H1 (cell line): ENCODE measurements at places on chromosomes 7 and 10.

- DNase-seq: no peak
Measured at GRCh38 chr10:79422178-79422892, 23.1 kb downstream of the ZCCHC24 start.

DNA sequence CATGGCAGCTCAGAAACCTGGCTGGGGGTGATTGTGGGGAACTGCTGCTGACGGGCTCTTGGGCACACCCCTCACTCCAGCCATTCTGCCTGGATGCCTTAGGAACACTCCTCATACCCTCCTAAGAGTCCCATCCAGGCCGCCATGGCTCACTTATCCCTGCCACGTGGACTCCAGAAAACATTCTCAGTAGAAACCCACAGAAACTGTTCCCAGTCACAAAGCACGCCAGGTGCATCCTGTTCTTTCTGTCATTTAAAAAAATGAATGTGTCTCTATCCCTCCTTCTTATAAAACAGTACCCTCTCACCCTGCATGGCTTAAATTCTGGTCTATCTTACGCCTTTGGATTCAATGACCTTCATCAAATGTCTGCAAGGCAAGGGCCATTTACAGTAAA, 177.7 kb downstream of the CUX1 start:
- no peak for DNase-seq

- DNase-seq: no peak
Measured at GRCh38 chr10:1200866-1201807, 145.0 kb downstream of the WDR37 start.

DNA sequence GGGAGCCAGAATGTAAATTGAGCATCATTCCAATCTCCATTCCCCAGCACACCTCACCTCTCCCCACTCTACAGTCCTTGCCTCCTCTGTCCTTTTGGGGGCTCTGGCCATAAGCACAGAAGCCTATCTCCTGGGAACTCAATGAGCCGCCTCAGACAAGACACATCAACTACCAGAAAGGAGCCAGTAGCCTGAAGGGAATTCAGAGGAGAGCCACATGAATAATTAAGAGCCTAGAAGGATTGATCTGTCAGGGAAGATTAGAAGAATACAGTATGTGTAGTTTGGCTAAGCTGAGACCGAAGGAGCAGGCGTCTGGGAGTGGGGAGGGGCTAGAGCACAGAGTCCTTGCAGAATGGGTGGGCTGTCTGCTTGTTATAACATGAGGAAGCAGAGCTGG, 31.2 kb downstream of the FRMD4A start:
- no peak for DNase-seq

DNA sequence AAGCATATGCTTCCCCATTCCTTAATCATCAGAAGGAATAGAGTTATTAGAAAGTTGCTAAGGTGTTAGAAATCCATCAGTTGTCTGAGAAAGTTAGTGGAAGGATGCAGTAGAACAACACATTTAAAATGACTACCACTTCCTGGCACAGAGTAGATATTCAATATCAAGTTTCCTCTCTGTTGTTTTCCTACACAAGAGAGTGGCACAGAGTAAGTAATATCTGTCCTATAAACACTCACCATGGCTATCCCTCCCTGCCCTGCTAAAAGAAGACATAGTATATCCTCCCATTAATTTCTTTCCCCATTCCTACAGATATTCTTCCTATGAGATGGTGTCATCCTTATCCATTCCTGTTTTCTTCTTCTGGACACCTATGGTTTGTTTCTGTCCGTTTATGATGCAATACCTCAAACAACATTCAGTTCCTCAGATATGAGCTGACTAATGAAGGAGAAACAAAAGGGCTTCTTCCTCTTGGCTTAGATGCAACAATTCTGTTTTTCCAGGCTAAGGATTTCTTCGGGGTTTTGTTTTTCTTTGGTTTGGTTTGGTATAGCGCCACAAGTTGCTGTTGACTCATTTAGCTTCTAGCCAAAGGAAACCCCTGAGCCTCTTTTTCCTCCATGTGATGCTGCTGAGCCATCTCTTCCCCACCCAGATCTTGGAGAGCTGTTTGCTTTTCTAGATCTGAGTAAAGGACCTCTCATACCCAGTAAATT, 32.9 kb upstream of the BPGM start:
- DNase-seq: no peak

- no peak for DNase-seq
Measured at GRCh38 chr10:128626397-128627000, 500.3 kb upstream of the MKI67 start.

DNA sequence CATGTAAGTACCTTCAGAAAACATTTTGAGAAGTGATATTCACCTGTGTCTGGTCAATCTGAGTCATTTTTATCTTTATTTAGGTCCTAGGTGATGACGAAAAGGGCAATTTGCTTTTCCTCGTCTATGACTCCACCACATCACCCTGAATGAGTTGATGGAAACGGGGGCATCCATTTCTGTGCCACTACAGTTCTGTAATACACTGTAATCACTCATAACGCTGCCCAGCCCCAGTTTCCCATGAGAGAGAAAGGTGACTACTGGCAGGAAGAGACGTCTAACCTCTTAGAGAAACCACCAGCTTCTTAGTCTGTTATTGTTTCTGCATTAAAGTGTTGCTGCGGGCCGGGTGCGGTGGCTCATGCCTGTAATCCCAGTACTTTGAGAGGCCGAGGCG, 205.3 kb upstream of the MKLN1 start:
- no peak for DNase-seq

GRCh38 chr7:88395715-88396114, 89.0 kb upstream of the STEAP4 start:
- DNase-seq: no peak

DNA sequence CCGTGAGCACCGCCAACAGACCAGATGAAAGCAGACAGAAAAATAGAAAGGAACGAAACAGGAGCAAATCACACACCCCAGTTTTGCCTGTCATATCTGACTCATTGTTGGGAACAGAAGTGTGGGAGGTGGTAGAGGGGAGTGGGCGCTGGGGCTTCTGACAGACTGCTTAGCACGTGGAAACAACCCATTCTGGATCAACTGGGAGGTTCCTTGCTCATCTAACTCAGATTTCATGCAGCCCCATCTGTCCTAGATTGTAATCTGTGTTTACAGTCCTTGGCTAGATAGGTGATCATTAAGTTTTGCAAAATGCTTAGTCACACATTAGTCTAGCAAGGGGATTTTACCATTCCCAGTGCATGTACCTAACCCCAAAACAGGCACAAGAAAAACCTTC, 154.1 kb downstream of the NRP1 start:
- DNase-seq: no peak

DNA sequence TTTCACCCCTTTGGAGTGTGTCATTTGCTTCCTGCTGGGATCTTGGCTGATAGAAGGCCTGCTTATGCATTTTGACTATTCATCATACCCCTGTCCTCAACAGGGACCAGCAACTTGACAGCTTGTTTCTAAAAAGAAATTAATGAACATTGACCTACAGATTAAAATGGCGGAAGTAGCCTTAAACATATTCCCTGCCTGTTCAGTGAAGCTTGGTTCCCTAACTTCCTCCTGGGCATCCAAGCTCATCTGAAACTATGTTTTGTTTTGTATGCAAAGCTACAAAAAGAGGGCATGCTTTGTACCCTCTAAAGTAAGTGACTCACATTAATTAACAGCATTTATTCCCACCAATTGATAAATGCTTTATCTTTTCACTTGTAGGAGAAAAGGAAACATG, 26.8 kb upstream of the CDK14 start:
- DNase-seq: no peak

- DNase-seq: no peak
Measured at GRCh38 chr7:20788420-20788990, 1.8 kb upstream of the SP8 start.

GRCh38 chr7:139687980-139688632, 89.7 kb downstream of the HIPK2 start:
- DNase-seq: no peak

- DNase-seq: no peak
Measured at GRCh38 chr7:8778459-8778858, 345.1 kb downstream of the NXPH1 start.

DNA sequence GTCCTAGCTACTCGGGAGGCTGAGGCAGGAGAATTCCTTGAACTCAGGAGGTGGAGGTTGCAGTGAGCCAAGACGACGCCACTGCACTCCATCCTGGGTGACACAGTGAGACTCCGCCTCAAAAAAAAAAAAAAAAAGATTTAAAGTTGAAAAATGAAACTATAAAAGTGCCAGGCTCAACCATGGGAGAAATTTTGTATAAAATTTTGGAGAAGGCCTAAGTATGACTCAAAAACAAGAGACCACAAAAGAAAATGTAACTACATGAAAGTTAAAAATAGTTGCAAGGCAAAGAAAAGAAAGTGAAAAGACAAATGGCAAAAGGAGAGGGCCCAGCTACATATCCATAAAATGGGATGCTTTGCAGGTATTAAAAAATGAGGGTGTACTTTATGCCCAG, 104.1 kb downstream of the ARHGAP22 start:
- no peak for DNase-seq

DNA sequence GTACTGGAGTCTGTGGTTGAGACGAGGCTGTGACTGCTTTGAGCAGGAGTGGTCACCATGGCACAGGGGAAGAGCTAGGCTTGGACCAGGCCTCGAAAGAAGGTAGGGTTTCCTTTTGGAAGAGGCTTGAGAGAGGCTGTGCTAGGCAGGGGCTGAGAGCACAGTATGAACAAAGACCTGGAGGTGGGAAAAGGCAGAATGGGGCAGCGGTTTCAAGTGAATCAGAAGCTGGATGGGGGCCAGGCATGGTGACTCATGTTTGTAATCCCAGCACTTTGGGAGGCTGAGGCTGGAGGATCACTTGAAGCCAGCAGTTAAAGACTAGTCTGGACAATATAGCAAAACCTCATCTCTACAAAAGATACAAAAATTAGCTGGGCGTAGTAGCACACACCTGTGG, 65.9 kb downstream of the CLIP2 start:
- DNase-seq: no peak

DNA sequence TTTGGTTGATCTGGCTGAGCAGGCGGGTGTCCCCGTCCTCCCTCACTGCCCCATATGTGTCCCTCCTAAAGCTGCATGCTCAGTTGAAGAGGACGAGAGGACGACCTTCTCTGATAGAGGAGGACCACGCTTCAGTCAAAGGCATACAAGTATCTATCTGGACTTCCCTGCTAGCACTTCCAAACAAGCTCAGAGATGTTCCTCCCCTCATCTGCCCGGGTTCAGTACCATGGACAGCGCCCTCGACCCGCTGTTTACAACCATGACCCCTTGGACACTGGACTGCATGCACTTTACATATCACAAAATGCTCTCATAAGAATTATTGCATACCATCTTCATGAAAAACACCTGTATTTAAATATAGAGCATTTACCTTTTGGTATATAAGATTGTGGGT, 26.9 kb upstream of the TRIM56 start:
- DNase-seq: peak; percentile 88

DNA sequence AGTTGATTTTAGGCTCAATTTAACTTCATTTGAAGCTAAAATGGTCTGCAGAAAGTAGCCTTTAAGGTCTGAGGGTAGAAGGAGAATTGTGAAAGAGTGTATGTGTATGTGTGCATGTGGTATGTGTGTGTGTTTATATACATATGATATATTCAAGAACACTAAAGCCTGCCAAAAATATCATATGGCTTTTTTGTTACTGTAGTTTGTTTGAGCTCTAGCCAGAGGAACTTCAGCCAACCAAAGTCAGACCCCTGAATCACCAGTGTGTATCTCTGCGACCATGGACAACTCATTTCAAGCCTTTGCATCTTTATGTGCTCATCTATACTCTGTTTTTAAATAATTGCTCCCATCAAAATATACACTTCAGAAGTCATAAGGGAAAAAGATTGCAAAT, 58.4 kb upstream of the HDAC9 start:
- DNase-seq: no peak

DNA sequence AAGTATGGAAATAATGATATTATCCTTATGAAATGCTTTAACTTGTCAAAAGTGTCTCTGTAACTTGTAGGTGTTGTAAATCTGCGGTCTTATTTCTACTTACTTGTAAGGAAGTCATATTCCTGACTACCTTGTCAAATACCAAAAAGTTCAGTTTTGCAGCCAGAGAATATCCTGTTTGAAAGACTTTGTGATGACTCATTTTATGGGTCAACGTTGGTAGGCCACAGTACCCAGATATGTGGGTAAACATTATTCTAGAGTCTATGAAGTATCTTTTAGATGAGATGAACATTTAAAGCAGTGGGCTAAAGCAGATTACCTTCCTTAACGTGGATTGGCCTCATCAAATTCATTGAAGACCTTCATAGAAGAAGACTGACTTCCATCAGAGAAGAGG, 195.3 kb downstream of the PPP1R9A start:
- no peak for DNase-seq

DNA sequence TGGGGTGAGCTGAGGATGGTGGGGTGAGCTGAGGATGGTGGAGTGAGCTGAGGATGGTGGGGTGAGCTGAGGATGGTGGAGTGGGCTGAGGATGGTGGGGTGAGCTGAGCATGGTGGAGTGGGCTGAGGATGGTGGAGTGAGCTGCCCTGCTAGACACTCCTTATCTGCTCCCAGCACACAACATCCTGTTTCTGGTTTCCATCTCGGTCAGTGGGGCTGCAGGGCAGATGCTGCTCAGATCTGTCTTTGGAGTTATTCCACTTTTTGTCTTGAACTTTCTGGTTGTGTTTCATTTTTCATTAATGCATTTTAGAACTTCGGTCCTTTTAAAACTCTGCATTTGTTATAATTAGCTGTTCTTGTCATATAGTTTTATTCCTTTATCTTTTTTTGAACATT, 67.9 kb upstream of the ANTXRL start:
- no peak for DNase-seq

DNA sequence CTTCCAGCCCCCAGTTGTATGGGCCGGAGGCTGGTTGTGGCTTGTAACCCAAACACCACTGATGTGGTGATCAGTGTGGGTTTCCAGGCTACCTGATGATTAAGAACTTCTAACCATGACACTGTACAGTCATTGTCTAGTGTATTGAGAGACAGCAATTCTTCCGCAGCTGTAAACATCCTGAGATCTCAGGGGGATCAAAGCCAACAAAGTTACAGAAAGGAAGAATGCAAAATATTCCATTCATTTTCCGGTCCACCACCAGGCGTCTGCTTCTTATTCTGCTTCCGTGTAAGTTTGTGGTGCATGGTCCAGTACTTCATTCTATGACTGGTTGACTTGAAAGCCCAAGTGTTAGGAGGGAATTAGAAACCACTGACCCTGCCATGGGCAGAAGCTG, 10.3 kb upstream of the GLI3 start:
- no peak for DNase-seq

GRCh38 chr10:100792574-100792973, 47.2 kb downstream of the PAX2 start:
- no peak for DNase-seq

DNA sequence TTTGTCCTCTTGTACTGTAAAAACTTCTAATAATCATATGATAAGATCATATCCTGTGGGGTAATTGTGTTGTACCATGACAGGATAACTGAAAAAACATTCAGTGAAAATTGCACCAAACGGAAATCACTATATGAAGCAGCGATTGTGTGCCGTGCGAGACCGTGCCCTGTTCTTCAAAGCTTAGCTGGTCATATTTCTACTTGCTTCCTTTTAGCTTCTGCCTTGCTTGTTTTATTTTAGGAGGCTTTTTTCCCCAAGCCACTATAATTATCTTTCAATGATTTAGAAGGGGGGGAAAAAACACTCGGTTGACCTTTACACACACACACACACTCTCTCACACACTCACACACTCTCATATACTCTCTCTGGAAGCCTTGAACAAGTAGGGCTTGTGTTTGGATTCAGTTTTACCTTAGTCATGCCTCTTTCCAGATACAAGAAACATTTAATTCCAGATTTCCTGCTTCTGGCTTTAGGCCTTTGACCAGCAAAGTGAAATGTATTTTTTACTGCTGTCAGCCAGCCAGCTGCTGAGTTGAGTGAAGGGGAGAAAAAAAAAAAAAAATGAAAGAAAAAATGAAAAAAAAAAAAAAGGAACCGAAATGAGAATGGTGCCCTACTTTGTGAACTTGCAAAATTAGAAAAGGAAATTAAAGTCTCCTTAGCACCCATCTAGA, 181.4 kb downstream of the ARID5B start:
- no peak for DNase-seq
